ENCODE measurements at places on chromosomes 16 and 17.

- peak; percentile 18 for DNase-seq
These were observed 81.8 kb downstream of the VAT1L start for GRCh38 chr16:77869997-77870813.

DNA sequence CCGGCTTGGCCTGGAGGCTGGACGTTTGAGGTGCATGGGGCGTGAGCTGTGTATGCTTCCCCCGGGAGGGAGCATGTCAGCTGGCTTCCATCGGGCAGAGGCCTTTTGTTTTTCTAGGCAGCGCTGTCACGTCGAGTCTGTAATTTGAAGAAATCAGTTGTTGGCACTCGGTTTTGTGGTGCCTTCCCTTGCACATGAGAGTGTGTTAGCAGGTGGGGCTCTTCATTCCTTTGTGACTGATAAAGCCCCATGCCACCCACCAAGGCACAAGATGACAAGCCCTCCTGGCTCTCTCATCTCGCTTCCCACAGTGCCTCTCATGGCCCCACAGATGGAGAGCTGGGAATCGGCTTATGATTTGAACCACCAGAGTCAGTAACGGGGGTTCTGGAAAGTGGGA, 72.1 kb downstream of the BANP start:
- DNase-seq, result no peak

- DNase-seq, result no peak
These were observed 367.2 kb downstream of the CDH13 start for GRCh38 chr16:82993926-82994325.

GRCh38 chr17:49738456-49739163, 25.3 kb downstream of the FAM117A start:
- DNase-seq, result no peak

DNA sequence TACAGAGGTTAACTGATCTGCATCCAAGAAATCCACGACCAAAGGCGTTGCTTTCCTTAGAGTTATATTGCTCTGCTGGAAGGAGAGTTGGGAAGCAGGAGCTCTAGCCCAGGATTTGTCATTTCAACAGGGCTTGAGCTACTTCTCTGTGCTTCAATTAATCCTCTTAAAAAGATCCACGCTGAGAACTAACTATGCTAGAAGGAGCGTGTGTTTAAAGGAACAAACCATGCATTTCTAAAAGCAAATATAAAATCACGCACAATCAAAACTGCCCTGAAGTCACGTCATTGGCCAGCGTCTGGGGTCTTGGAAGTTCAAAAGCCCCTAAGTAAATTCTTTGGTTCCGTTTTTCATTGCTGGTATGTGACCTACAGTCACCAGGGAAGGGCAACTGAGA, 1.1 kb downstream of the ARL6IP1 start:
- DNase-seq, result peak; percentile 14

DNA sequence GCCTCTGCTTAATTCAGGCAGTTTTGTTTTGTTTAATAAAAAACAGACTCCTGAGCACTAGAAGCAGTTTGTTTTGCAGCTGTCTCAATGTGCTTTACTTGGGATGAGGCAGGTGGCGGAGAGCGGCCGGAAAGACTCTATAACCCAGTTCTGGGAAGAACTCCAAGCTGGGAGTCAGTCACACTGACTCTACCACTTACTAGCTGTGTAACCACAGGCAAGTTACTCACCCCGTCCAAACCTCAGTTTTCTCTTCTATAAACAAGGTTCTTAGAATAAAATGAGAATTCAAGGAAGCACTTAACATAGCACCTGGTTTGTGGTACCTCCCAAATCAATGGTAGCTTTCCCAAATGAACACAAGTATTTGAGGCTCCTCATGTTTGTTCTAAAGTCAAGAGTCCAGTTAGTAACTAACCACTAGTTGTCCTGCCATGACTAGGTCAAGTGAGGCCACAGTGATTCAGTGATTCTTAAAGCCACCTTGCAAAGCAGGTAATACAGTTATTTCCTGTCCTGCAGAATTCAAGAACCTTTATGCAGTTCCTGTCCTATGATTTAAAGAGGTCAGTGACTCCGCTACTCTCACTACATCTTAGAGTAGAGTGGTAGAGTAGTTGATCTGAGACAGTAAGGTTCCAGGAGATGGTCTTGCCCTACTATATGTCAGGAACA, 2.7 kb downstream of the TXNDC17 start:
- DNase-seq, result no peak

DNA sequence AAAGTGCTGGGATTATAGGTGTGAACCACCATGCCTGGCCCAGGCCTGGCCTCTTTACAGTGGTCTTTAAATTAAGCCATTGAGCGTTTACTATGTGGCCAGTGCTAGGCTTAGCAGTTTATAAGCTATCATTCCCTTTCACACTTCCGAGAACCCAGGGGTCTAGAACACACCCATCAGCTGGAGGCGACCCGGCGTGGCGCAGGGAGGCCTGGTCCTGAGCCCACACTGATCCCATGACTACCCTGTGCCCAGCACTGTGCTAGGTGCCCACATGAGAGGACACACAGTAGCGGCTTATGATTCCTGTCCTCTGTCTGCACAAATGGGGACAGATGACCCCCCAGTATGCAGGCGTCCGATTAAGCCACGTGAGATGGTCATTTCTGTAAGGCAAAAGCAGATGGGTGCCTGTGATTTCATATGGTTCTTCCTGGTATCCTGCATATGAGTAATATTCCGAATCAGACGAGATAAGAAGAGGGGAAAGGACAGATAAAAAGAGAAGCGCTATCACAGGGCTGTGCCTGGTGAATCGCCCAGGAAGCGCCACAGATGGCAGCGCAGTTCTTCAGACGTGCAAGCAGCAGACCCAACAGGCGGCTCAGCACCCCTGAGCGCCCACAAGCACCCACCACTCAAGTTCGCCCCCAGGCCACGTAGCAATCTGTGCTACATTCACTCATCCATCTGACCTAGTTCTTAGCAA, 5.3 kb downstream of the OSGIN1 start:
- no peak for DNase-seq

GRCh38 chr17:75308732-75309629, 19.7 kb upstream of the SLC25A19 start:
- DNase-seq, result no peak

GRCh38 chr16:11296706-11297491, 15.8 kb upstream of the PRM1 start:
- DNase-seq, result no peak

DNA sequence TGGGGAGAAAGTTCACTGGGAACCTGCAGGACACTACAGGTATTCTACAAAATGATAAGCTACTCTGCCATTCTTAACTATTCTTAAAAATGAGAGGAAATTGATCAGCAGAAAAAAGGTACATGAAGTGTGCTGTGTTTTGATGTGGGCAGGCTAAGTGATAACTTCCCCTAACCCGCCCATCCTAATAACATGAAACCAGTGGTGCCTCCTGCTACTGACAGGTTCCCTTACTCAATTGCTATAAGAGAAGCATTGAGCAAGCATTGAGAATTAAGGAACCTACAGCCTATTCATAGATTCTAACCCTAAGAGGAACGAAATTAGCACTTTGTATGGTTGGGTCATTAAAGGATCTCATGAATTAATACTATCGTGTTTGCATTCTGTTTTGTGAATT, 18.9 kb downstream of the XYLT1 start:
- no peak for DNase-seq

DNA sequence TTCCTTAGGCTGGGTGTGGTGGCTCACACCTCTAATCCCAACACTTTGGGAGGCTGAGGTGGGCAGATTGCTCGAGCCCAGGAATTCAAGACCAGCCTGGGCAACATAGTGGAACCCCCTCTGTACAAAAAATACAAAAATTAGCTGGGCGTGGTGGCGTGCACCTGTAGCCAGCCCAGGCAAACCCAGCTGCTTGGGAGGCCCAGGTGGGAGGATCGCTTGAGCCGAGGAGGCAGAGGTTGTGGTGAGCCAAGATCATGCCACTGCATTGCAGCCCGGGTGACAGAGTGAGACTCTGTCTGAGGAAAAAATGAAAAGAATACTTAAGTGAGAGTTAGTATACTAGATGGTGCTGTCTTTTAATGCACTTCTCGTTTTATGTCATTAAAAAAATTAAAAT, 15.1 kb downstream of the PPM1D start:
- no peak for DNase-seq
